Cardiac atrium fibroblast (primary cell): ENCODE measurements at places on chromosomes 5 and 9. TPM values are rescaled to one million over a fixed set of nuclear protein-coding genes. Genes with fewer than 3 reads are reported as not detected.

Gene PRR16
- total RNA-seq: 11.9 and 14.1 TPM in 2 replicates

Gene ZNF782
- 0.72 and 3.6 TPM in 2 replicates for total RNA-seq

Gene SLIT3
- total RNA-seq: 13.2 and 31.9 TPM in 2 replicates

Gene GAPT
- total RNA-seq: not detected in 2 replicates

Gene OBP2A
- total RNA-seq: not detected in 2 replicates

Gene SAXO1
- total RNA-seq: not detected in 2 replicates

Gene NR2F1-AS1
- total RNA-seq: 19.0 and 36.8 TPM in 2 replicates

Gene INSL4
- total RNA-seq: not detected in 2 replicates

Gene FYB1
- not detected in 2 replicates for total RNA-seq

Gene SLC6A3
- total RNA-seq: not detected in 2 replicates

Gene FANCG
- total RNA-seq: 6.5 and 10.4 TPM in 2 replicates

Gene ARHGEF37
- total RNA-seq: 6.3 and 8.7 TPM in 2 replicates

Gene SLC46A2
- total RNA-seq: not detected in 2 replicates

Gene HK3
- total RNA-seq: 0.65 TPM in 1 of 2 replicates, not detected in the other

Gene IRX1
- 3.4 TPM in 1 of 2 replicates, not detected in the other for total RNA-seq

Gene SHOC1
- not detected in 2 replicates for total RNA-seq

Gene PCDHGA5
- 0.32 and 2.2 TPM in 2 replicates for total RNA-seq

Gene MYOZ3
- 0.54 TPM in 1 of 2 replicates, not detected in the other for total RNA-seq

Gene BTNL3
- total RNA-seq: not detected in 2 replicates

Gene C9orf43
- total RNA-seq: 0.16 TPM in 1 of 2 replicates, not detected in the other

Gene FTMT
- not detected in 2 replicates for total RNA-seq
